Activated naive CD4-positive, alpha-beta T cell treated with anti-CD3 and anti-CD28 coated beads, Interleukin-2, amount 50 U/mL, for 72 hours (primary cell): ENCODE measurements at places on chromosomes 5 and 9.

GRCh38 chr5:23001120-23001519 is 148.0 kb upstream of the CDH12 start:
- DNase-seq: no peak

- no peak for DNase-seq
Measured at GRCh38 chr5:114524221-114524620, 162.4 kb downstream of the KCNN2 start.

DNA sequence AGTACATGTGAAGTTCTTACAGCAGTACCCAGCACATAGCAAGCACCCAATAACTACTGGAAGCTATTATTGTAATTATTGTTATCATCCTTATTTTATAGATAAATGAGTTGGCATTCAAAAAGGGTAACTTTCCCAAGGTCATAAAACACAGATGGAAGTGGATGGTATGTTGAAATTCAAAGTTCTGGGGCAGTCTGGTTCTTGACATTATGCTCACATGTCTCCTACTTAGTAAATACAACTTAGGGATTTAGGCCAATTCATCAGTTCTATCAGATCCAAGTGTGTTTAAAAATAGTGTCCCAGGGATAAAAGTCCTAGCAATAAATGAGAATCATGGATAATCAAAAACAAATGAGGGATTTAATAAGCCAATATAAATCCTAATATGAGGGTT is 265.2 kb downstream of the ADAMTSL1 start:
- no peak for DNase-seq

GRCh38 chr5:6260846-6261245 is 117.5 kb downstream of the MED10 start:
- no peak for DNase-seq

- no peak for DNase-seq
Measured at GRCh38 chr5:62312036-62312435, 6.0 kb downstream of the KIF2A start.

- no peak for DNase-seq
Measured at GRCh38 chr5:166505067-166505466, 1786.4 kb upstream of the WWC1 start.

- peak; percentile 84 for DNase-seq
Measured at GRCh38 chr5:111254613-111255012, 30.4 kb downstream of the CAMK4 start.

DNA sequence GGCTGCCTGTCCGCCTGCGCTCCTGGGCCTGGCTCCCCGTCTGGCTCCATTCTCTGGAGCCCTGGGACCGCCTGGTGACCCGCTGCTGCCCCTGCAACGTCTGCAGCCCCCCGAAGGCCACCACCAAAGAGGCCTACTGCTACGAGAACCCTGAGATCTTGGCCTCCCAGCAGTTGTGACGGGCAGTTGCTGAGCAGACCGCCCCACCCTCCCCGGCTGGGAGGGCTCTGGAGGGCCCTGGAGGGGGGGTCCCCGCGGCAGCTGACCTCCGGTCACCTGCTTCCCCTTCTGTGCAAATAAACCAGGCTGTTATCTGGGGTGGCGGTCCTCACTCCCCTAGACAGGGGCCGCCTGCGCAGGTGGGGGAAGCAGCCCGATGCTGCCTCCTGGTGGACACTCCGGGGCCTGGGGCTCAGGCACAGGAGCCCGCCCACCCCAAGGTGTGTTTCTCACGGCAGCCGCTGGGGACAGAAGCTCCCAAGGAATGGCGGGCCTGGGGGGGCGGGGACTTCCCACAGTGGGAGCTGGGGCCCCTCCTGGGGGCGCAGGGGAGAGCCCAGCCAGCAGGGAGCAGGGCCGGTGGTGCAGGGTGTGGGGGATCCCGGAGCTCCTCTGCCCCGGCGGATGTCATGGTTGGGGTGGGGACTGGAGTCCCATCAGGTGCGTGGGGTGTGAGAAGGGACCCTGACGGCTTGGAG is 4.7 kb upstream of the TUBB4B start:
- peak; percentile 96 for DNase-seq

DNA sequence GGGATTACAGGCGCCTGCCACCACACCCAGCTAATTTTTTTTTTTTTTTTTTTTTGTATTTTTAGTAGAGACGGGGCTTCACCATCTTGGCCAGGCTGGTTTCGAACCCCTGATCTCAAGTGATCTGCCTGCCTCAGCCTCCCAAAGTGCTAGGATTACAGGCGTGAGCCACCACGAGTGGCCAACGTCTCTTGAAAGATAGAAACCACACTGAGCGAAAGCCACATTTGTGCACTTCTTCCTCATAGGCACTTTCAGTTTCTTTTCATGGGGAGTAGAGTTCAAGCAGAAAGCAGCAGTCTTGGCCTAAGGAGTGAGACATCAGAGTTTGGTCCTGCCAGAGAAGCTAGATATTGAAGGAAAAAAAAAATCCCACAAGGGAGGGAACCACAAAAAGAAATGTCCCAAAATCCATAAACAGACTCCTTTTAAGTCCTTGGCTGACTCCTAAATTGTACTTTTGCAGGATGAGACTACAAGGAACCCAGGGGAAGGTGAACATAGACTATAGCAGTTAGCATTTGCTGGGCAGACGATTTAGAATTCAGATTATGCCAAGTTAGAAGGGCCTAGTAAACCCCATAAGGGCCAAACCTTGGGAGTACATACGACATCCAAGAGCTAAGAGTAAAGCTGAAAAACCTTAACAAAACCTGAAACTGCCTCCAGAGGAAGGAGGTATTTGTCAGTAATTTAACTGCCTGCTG is 43.9 kb upstream of the GLIPR2 start:
- peak; percentile 43 for DNase-seq

DNA sequence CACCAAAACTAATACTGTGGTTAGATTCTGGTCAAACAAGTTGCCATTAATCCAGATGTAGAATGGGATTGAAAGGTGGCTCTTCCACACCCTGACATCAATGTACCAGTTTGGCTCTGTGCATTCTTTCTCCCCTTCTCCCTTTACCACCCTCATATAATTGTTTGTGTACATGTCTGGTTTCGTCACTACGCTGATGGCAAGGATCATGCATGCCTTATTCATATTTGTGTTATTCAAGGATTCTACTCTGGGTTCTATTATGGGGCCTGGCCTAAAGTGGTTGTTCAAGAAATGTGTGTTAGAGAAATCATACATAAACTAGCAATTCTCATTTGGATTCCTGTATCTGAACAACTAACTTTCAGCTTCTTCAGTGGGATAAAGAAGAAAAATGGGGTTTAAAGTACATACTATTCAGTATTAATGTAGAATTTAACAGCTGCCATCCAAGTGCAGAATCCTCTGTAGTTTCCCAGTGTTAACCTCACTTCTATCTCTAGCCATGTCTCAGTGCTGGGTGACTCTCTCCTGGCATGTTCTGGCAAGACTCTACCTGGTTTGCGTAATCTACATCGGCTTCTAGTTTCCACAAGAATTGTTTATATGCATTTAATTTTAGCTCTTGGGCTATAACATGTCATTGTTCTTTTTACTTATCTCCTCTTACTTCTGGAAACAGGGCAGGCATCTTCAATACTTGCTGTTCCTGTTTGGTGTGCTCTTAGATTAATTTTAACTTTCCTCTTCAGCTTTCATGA is 27.9 kb upstream of the CDKN2B start:
- DNase-seq: no peak

- no peak for DNase-seq
Measured at GRCh38 chr5:74587890-74588289, 52.6 kb downstream of the ENC1 start.
